ENCODE measurements at places on chromosomes 2 and 18.

DNA sequence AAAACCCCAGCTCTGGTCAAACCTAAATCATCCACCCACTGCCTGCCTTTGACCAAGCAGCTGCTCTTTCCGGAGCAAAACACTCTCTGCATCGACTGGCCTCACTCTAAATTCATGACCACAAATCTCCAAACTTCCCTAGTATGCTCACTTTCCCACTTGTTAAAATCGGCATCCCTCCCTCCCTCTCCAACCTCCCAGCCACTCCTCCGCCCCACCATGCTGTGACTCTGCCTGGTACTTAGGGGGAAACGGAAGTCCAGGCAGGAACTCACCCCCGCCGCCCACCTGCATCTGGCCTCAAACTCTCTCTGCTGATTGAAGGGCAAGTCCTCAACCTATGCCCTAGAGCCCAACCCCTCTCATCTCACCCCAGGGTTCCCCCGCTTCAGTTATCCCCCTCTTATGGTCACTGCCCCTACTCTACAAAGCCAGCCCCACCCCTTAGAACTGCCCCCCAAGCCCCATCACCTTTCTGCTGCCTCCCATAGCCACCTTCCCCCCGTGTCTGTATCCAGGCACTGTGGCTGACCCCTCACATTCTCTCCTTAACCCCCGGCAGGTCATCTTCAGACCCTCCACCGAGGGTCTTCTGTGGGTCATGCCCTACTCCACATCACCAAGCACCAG, 3.8 kb upstream of the ADRA2B start:
- DNase-seq = no peak

GRCh38 chr2:222577341-222577740, 78.6 kb downstream of the FARSB start:
- DNase-seq = no peak

DNA sequence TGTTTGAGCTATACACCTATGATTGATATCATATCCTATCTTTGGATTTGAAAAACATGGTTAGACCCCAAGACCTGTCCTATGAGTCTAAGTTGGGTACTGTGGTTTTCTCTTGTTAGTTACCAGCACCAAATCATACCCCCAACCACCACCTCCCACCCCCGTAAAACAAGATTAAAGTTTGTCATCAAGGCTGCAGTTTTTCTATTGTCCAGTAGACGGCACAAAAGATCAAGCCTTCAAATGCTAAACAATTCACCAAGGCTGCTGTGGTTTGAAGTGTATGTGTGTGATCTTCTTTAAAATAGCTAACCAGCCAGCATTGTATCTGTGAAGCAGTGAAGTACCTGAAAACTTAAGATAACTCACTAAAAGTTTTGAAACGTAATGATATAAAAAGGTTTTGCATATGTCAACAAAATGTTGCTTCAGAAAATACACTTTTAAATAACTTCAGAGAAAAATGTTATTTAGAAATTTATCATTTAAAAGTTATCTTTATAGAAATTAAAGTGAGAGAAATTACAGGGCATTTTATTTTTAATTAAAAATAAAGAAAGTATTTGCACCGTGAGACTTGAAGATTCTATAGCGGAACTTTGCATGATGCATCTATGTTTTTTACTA, 5.8 kb upstream of the MEIS1 start:
- no peak for DNase-seq

- peak; percentile 56 for DNase-seq
These were observed 7.3 kb upstream of the COL3A1 start for GRCh38 chr2:188966728-188967440.

DNA sequence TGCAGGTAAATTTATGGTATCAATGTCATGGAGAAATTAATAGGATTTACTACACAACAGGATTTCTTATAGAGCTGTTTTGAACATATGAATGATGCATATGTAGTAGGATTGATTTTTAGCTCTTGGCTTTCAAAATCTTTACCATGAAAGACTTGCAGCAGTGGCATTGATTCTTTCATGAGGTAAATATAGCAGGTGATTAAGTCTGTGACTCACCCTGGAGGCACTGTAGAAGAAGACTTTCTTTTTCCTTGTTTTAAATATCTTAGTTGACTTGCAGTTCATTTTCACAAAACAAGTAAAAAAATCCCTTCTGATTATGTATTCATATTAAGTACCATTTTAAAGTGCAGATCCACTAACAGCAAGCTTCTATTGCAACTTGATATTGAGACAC, 463.0 kb downstream of the FBXO15 start:
- no peak for DNase-seq

DNA sequence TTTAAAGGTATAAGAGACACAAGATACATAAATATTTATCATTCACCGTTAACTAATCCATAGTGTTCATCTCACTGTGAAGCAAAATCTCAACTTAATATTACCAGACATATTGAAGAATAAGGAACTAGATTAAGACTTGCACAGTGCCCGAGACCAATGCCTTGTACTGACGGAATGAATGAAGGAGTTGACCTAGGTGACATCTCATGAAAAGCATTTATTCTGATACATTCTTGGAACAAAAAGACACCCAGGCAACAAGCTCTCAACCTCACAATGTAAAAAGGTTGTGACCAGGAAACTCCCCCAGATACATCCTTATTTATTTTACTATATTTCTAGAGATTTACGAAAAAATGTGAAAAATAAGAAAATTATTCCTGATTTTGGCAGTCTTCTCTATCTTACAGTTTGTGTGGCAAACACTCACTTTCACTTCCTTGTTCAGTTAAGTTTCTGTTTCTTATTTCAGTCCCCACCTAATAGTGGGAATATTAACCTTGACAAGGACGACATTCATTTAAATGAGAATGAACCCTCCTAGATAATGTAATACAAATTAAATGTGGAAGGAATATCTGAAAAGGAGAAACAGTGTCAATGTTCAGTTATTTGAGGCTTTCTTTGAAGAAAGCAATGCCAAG, 28.4 kb downstream of the M1AP start:
- no peak for DNase-seq

- no peak for DNase-seq
These were observed 102.9 kb downstream of the CCDC141 start for GRCh38 chr2:178947006-178947405.

GRCh38 chr2:158024288-158024898, 77.3 kb upstream of the UPP2 start:
- DNase-seq = no peak

GRCh38 chr18:59918997-59919396, 19.2 kb downstream of the PMAIP1 start:
- no peak for DNase-seq

DNA sequence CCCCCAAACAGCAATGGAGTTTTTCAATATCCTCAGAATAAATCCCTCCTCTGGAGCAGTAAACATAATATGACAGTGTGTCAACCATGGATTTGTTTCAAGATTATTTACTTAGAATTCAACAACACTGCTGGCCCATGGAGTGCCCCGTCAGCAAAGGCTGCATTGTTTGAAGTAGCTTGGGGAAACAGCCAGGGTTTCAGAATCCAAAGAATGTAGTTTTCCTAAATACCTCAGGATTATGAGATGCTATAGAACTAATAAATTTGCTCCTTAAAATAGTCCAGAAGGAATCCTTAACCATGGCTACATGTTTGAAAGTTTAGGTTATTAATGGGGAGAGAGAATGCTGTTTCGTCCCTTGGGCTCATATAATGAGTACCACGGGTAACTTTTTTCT, 13.1 kb upstream of the CETN1 start:
- no peak for DNase-seq

- peak; percentile 88 for DNase-seq
These were observed 211.0 kb downstream of the CTNNA2 start for GRCh38 chr2:79723830-79724229.

DNA sequence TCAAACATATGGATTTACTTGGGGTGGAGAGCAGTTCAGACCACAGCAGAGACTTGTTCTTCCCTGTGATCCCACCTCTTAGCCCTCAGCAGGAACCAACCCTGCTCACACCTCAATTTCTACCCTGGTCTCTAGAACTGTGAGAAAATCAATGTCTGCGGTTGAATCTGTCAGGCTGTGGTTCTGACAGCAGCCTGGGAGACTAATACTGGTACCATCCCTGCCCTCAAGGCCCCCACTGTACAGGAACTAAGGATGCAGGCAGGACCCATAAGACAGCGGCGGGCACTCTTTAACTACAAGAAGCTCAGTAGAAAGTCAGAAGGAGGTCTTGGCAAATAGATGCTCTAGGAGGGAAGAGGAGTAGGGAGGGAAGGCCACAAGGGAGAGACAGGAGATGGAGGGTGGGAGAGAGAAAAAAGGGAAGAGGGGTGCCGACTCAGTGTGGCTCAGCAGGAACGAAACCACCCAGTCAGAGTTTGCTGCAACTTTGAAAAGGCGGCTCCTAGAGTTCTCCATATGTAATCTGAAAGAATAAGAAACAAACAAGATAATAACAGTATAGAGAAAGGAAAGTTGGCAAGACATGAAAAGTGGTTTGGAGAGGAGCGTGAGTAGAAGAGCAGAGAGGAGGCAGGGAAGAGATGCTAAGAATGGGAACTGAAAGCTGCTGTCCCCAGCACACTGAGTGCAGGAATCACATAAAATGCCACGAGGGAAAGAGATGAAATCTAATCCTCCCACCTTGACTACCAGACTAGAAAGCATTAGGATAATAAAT, 323.9 kb upstream of the ID2 start:
- no peak for DNase-seq

DNA sequence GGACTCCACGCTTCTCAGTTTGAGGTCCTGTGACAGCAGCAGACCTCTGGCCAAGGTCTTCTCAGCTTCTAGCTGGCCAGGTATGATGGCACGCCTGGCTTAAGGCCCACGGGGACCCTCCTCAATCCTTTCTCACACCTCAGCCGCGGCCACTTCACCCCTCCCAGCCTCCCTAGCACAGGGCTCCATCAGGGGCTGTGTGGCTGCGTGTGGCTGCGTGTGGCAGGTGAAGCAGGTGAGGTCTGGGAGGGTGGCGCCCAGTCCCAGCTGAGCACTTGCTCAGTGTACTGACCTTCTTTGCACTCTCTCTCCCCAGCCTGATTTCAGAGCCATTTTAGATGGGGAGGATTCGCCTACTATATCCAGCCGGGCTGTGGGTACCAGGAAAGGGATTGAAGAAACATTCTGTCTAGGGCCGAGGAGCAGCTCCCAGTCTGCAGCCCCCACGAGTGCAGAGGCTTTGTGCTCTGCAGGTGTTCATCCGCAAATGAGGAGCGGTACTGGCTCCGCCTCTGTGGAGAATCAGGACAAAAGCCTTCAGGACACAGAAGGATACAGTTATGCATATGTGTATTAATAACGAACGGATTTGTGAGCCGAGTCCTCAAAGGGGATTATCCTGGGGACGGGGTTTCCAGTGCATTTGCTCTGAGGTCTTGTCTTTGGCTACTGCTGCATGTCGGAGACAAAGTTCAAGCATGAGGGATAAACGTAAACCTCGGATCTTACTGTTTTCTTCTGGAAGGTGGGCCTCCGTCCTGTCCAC, 236.9 kb upstream of the RAB6C start:
- no peak for DNase-seq

- no peak for DNase-seq
These were observed 15.0 kb downstream of the GPR45 start for GRCh38 chr2:105256431-105257047.

DNA sequence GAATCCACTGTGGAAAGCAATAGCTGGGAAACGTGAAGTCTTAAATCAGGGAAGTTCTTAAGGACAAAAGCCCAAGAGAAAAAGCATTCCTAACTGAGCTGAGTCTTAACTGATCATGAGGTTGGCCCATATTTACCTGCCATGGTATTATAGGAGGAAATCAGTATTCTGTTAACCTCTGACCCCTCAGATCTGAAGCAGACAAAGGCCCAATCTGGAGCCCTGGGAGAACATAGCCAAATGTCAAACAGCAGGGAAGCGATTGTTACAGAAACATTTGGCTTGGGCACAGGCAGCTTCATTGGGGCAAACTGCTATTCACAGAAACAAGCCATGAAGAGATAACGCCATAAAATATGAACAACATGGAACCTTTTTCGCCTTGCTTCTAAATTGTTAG, 18.8 kb downstream of the EPHA4 start:
- DNase-seq = no peak

DNA sequence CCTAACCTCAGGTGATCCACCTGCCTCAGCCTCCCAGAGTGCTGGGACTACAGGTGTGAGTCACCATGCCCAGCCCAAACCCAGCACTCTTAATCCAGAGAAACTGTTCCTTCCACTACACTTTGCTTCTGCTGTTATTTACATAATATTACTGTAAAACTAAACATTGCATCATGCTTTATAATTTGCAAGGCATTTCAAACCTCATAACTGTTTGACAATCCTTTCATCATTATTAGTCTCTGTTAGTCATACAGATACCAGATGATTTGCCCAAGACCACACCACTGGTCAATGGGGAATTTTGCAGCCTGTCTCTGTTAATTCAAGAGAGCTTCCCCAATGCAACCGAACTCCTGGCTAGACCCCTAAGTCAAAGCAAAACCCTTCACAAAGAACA, 338.3 kb downstream of the ALK start:
- no peak for DNase-seq

- no peak for DNase-seq
These were observed 64.0 kb downstream of the REL start for GRCh38 chr2:60945341-60945740.

DNA sequence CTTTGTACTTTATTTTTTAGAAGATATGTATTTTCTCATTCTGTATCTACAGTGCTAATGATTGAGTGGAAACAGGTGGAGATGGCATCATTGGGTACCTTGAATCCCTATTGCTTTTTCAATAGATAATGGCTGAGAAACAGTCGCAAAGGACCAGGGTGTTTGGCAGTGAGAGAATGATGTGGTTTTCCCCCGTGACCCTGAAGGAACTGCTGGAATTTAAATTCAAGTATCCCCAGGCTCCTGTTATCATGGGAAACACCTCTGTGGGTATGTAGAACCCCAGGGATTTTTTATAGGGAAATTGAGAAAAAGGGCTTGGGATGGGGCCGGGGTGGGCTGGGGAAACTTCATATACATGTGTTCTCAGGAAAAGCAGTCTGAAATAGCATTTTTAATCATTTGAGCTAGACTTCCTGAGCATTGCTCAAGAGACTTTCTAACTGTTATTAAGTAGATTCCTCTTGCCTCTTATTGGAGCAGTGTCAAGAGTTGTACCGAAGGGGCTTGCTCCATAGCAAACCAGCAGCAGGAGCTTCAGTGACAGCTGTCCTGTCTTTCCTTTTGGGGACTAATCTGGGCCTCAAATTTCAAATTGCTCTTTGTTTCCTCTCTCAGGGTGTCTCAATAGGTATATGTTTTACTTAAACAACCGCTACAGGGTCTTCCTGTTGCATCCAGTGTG, 18.9 kb downstream of the AOX1 start:
- DNase-seq = peak; percentile 34

GRCh38 chr18:64474773-64475172, 325.9 kb upstream of the LINC00305 start:
- DNase-seq = no peak

DNA sequence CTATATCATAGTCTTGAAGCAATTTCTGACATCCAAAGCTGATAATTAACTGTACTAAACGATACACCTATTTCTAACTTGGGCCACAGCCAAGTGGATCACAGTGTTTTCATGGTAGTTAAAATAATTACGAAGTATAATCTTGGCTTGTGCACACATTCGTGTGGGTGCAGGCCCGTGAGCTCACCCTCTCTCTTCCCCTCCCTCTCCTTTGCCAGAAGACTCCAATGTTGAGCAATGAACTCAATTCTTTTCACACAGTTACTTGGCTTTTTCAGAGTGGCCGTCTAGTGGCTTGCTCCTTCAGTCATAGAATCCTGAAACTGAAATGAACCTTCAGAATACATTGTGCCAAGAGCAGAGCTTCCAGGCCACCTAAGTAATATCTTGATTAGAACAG, 178.7 kb downstream of the NCKAP5 start:
- no peak for DNase-seq

GRCh38 chr2:122366969-122367645, 611.7 kb downstream of the TSN start:
- DNase-seq = no peak

All from skeletal muscle cell (primary cell).